ENCODE measurements at places on chromosomes 6 and 20.

DNA sequence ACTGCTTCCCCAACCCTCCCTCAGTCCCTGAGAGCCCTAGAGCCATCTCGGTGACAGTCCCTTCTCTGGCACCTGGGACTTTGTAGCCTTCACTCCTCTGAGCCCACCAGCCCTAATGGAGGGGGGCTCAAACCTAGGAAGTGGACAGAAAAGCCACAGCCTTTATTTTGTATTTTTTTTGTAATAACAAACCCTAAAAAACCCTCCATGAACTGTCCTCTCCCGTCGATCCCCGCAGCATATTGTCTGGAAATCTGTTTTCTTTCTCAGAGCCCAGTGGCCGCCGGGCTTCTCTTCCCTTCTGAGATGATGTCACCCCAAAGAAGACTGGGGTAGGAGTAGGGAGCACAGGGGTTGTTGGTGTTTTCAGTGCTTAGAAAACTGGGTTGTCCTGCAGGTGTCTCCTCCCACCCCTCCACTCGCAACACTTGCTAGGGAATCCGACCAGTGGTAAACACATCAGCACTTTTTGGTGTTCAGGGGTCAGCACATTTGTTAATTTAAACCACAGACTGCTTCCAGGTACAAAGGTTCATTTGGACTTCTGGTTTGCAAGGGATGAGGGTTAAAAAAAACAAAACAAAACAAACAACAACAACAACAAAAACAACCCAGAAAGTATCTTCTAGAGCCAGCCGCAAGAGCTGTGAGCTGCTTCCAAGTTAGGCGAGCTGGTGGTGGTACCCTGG lies 9.9 kb downstream of the PAX1 start:
- no peak for DNase-seq

GRCh38 chr6:17527076-17527475 lies 73.0 kb upstream of the FAM8A1 start:
- no peak for DNase-seq

- no peak for DNase-seq
Observed at GRCh38 chr6:68059899-68060298, 575.2 kb upstream of the ADGRB3 start.

- DNase-seq = no peak
Observed at GRCh38 chr6:46628976-46629375, 23.6 kb downstream of the CYP39A1 start.

- no peak for DNase-seq
Observed at GRCh38 chr20:6626805-6627204, 140.7 kb upstream of the BMP2 start.

- DNase-seq = peak; percentile 91
Observed at GRCh38 chr20:290084-290831, at the start of gene C20orf96. Gene C20orf96 (minus strand): TSS chr20:290750. CDS start chr20:290610, 140 bp downstream.

- DNase-seq = no peak
Observed at GRCh38 chr6:9136141-9136822, 700.9 kb upstream of the SLC35B3 start.

DNA sequence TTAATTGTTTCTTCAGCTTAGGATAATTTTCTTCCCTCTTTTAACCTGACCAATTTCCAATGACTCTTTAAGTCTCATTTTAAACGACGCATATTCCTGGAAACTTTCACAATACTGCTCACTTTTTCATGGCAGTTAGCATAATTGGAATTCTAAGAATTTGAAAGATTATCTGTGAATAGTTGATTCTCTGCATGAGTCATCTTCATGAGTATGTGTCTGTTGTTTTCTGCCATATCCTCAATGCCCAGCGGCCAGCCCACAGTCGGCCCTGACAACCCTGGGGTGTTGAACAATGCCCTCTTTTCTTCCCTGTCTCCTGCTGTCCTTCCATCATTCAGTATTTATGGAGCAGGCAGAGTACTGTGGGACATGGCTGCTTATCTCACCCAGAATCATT lies 554.2 kb downstream of the CDH26 start:
- DNase-seq = no peak

- DNase-seq = no peak
Observed at GRCh38 chr6:31156641-31157040, 961 bp downstream of the CCHCR1 start.

DNA sequence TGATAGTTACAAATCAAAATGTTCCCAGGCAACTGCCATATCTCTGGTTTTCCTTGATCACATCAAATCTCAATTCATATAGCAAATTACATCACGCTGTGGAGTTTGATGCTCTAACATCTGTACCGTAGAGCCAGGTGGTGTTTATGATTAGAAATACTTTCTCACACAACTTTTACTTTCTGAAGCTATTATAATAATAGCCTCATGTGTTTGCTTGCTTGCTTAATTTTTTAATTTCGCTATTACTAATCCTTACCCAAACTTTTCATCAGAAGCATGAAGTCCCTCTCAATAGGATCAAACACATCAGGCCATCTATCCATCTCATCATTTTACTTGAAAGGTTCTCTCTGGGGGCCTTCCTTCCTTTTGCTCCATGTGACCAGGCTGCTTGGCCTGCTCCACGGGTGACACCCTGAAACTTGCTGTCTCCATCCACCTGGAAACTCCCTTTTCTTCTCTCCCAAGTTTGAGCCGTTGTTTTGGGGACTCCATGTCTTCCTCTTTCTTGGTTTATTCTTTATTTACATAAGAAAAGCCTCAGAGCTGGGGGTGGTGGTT lies 75.4 kb downstream of the ADAT2 start:
- no peak for DNase-seq

GRCh38 chr6:135701426-135701825 lies 150.1 kb upstream of the PDE7B start:
- no peak for DNase-seq

- DNase-seq = no peak
Observed at GRCh38 chr6:162627825-162628224, 99.7 kb downstream of the PRKN start.

GRCh38 chr20:61731363-61732181 lies 334.1 kb downstream of the TAF4 start:
- no peak for DNase-seq

- no peak for DNase-seq
Observed at GRCh38 chr6:41073968-41074691, 1.4 kb downstream of the NFYA start.

DNA sequence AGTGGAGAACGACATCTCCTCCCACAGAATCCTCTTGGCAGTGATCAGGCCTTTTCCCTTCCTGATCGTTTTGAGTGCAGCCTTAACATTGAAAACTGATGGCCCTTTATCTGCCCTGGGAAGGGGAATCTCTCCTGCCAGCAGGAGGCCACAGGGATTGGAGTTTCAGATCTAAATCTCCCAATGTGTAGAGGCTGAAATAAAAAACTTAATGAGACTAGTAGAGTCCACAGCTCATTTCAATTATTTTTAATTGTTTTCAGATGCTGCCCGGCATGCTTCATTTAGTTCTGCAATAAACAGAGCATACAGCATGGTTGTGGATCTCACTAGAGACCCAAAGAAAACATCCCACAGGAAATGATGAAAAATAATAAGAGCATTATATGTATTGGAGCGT lies 662.2 kb upstream of the HS3ST5 start:
- DNase-seq = no peak

- no peak for DNase-seq
Observed at GRCh38 chr6:15893556-15894253, 230.9 kb upstream of the DTNBP1 start.

DNA sequence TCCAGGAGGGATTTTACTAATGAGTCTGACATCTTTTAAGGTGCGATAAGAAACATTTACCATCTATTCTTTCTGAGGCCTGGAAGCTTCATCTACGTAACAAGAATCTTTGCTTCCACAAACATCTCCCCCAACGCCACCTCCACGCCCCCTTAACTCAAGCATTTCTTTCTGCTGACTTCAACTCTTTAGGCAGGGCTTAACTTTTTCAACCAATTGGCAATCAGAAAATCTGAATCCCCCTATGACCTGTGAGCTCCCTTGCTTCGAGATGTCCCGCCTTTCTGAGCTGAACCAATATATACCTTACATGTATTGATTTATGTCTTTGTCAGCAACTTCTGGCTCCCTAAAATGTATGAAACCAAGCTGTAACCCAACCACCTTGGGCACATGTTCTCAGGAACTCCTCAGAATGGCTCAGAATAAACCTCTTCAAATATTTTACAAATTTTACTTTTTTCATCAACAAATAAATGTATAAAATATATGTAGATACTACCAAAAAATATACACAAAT lies 11.5 kb downstream of the OR2H2 start:
- DNase-seq = no peak

DNA sequence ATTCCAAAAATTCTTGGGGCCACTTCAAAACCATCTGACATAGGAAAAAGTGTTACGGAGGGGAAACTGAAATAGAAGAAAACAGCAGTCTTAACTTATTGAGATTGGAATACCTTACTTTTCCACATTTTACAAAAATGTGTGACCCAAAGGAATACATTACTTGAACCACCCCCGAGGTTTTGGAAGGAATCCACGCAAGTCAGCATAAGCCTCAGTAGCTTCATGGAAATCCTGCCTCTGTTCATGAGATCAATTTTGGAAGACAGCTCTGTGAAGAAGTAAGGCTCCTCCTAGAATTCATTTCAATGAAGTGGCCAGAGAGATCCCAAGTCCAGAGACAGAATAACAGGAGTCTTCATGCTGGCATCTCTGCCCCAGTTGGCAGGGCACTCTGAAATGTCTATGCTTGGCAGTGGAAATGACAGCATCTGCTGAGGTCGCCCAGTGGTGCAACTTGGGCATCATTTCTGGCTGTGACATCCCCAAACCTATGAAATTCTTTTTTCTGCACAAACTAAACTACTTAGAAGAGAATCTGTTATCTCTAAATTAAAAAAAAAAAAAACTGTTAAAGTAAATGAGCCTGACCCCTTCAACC lies 132.5 kb downstream of the EPM2A start:
- DNase-seq = no peak

GRCh38 chr20:24007758-24008157 lies 19.2 kb upstream of the GGTLC1 start:
- no peak for DNase-seq

- no peak for DNase-seq
Observed at GRCh38 chr6:16316741-16317251, 78.4 kb downstream of the GMPR start.

- no peak for DNase-seq
Observed at GRCh38 chr6:4347877-4348276, 212.5 kb upstream of the ECI2 start.

GRCh38 chr6:137224799-137225198 lies 5.6 kb upstream of the IFNGR1 start:
- DNase-seq = peak; percentile 93

DNA sequence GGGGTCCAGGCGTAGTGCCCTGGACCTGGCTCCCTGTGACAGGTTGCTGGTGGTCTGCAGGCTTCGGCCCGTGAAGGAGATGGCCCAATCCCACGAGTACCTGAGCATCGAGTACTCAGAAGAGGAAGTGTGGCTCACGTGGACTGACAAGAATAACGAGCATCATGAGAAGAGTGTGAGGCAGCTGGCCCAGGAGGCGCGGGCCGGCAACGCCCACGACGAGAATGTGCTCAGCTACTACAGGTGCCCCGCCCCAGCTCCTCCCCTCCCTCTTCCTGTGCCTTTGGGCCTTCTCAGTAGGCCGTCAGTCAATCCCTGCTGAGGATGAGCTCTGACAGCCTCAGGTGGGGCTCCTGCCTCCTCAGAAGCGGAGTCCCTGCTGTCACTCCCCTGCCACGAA lies 42.6 kb downstream of the UQCC2 start:
- DNase-seq = no peak

GRCh38 chr20:51126337-51126736 lies 103.4 kb upstream of the KCNG1 start:
- no peak for DNase-seq

DNA sequence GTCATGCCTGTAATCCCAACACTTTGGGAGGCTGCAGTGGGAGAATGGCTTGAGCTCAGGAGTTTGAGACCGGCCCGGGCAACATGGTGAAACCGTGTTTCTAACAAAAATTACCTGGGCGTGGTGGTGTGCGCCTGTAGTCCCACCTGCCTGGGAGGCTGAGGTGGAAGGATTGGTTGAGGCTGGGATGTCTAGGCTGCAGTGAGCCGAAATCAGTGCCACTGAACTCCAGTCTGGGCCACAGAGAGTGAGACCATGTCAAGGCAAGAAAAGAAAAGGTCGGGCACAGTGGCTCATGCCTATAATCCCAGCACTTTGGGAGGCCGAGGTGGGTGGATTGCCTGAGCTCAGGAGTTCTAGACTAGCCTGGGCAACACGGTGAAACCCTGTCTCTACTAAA lies 8.2 kb upstream of the BCAS4 start:
- DNase-seq = no peak

- DNase-seq = no peak
Observed at GRCh38 chr20:31494131-31494530, 19.0 kb downstream of the REM1 start.

- DNase-seq = no peak
Observed at GRCh38 chr6:82863781-82864180, 201.9 kb downstream of the UBE3D start.

- no peak for DNase-seq
Observed at GRCh38 chr20:35004749-35005462, 49.2 kb downstream of the MYH7B start.

DNA sequence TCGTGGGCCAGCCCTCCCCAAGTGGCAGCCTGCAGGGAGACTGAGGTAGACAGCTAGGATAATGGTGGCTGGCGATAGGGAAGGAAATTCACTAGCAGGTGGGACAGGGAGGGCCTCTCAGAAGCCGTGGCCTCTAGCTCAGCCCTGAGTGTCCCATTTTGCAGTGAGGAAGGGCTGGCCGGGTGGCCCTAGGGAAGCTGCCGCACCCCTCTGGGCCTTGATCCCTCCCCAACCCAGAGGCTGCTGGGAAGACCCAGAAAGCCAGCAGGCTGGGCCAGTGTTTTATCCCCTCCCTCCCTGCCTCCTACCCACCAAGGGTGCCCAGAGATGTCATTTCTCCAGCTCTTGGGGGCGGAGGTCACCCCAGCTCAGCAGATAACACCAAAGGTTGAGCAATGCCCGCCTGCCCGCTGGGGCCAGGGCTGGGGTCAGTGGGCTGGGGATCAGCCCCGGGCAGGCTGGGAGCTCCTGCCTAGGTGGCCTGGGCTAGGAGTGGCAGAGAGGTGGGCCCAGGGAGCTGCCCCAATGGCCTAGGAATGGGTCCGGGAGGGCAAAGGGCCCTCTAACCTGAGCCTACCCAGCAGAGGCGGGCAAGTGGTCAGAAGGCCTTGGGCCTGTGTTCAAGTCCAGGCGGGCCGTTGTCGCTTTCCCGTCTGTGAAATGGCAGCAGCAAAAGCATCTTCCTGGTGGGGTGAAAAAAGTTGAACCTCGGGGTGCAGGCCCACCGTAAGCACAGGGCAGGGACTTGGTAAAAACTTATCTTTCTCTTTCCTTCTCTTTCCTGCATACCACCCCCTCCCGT lies 1.6 kb upstream of the CEBPB start:
- no peak for DNase-seq

- DNase-seq = no peak
Observed at GRCh38 chr6:16329233-16329632, 90.8 kb downstream of the GMPR start.
